Pancreas (tissue), 10 donors: ENCODE measurements at places on chromosomes 2 and 18. TPM values are rescaled to one million over a fixed set of nuclear protein-coding genes. Genes with fewer than 3 reads are reported as not detected.

Gene INSIG2
- 15.5 TPM for total RNA-seq

Gene HMSD
- total RNA-seq, result 0.24 TPM

Gene TEKT4
- total RNA-seq, result 0.14 TPM

Gene CD226
- 1.1 TPM for total RNA-seq

Gene HK2
- 1.9 TPM for total RNA-seq

Gene CTNNA2
- total RNA-seq, result 12.1 TPM

Gene AGXT
- total RNA-seq, result not detected

Gene KCNF1
- 0.23 TPM for total RNA-seq

Gene BCL2
- total RNA-seq, result 4.6 TPM

Gene CGREF1
- 0.78 TPM for total RNA-seq

Gene NFATC1
- total RNA-seq, result 7.9 TPM

Gene ADD2
- total RNA-seq, result 2.8 TPM

Gene PRSS56
- total RNA-seq, result not detected

Gene CTAGE1
- not detected for total RNA-seq

Gene DOCK10
- 16.3 TPM for total RNA-seq

Gene PLB1
- total RNA-seq, result 0.16 TPM

Gene ZNF514
- total RNA-seq, result 7.4 TPM

Gene GALNT14
- total RNA-seq, result 1.9 TPM

Gene TCF7L1
- 1.6 TPM for total RNA-seq

Gene IL37
- total RNA-seq, result not detected

Gene SOCS6
- 6.7 TPM for total RNA-seq

Gene SCN3A
- 0.23 TPM for total RNA-seq
